Cortex of kidney (tissue), 1 donor: ENCODE measurements at places on chromosomes 6 and 20.

DNA sequence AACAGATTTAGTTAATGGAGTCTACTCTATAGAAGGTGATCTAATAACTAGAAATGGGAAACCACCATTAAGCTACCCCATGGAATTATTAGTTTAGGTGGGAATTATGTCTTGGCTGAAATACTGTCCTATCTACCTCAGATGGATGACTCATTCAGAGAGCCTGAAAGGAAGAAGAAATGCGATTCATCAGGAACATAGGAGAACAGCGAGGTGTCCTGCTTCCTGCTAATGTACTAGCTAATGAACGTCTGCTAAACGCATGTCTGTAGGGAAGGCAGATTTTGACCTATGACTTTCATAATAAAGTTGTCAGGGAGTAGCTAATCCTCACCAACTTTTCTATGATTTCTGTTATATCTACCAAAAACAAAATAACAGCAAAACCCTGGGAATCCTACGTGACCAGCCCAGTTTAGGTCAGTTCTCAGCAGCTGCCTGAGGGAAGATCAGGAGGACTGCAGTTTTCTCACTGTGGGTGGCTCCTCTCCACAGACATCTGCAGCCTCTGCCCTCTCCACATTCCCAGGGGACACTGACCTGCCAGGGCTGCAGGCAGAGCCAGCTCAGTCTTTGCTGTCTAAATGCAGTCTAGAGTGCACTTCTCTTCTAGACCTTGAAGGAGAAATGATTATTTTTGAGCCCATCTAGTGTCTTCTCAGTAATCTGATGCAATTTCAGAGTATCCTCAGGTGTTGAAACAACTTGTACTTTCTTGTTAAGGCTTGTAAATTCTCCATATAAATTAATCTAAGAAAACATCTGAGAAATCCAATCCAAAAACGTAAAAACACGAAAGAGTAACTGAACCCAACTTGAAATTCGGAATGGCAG lies 18.1 kb upstream of the SFT2D1 start:
- no peak for DNase-seq

GRCh38 chr6:48765352-48765961 lies 654.5 kb upstream of the PTCHD4 start:
- no peak for DNase-seq

GRCh38 chr6:137661601-137662000 lies 167.4 kb upstream of the OLIG3 start:
- DNase-seq, result no peak

DNA sequence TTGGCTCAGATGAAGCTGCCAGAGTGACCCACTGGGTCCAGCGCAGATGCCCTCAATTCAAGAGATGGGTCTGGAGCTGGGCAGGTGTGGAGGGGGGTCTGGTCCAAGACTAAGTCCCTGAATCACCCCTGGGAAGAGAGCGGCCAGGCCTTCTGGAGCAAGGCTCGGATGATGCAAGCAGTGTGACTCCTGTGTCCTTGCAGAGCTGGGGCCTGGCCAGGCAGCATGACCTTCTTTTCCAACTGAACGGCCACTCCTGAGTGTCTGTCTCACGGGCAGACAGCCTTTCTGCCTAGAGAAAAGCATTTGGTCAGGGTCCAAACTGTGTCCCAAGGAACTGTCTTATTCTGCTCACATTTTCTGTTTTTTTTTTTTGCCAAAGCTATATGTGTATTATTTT lies 42.6 kb upstream of the FNDC1 start:
- DNase-seq, result no peak

DNA sequence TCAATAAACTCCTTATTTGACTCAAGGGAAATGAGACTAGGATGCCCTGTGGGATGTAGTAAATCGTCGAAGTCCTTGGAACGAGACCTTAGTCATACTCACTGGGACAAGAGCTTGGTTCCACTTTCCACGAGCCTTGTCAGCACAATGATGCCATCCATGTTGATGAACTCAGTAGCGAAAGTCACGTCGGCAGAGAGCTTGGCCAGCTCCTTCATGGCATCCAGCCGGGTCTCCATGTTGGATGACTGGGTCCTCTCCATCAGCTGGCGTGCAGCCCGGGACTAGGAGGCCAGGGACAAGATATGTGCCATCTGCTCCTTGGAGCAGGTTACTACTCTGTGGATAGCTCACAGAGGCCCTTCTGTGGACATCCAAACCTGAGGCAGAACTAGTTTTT lies 17.5 kb downstream of the ELMO2 start:
- DNase-seq, result no peak

GRCh38 chr6:136463743-136464142 lies 86.5 kb downstream of the MAP7 start:
- DNase-seq, result no peak

DNA sequence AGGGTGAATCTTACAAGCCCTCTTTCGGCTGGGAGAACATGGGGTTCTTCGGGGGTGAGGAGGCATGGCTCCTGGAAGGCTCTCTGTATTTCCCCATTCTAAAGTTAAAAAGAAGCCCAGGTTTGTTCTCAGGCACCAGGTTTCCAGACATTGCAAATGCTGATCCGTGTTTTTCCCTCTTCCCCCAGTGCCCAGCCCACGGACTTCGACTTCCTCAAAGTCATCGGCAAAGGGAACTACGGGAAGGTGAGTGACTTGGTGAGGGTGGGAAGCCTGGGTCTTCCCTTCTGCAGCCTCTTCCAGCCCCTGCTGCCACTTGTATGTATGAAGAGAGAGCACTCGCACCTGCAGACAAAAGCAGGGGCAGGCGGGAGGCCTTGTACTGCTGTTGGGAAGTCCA lies 8.7 kb downstream of the SGK2 start:
- DNase-seq, result no peak

GRCh38 chr6:141685416-141685815 lies 447.3 kb upstream of the GJE1 start:
- no peak for DNase-seq
